Activated naive CD4-positive, alpha-beta T cell treated with anti-CD3 and anti-CD28 coated beads, Interleukin-2, amount 10 ng/mL, durations not matched to agents 7 days and 5 days (primary cell): ENCODE measurements at places on chromosomes 12 and 14.

DNA sequence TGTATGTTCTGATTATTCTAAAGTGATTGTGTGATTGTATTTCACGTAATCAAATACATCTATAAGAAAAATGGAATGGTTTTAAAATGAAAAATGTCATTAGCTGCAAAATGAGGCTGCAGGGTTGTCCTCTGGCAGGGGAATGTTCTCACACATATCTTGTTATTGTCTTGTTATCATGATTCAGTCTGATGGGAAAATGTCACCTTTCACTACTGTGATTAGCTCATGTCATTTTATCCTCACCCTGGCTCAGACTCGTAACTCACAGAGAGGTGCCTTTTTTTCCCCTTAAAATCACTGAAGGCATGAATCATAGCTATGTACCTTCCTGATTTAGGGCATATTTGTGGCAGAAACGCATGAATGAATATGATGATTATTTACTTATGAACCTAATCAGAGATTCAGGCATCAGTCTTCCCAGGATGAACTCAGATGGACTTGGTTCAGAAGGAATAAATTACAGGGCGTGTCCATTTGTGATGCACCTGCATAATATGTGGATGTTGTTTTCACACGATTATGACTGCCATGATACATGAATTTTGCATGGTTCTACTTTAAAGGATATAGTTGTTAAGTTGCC lies 1339.2 kb downstream of the AACS start:
- DNase-seq, result no peak

DNA sequence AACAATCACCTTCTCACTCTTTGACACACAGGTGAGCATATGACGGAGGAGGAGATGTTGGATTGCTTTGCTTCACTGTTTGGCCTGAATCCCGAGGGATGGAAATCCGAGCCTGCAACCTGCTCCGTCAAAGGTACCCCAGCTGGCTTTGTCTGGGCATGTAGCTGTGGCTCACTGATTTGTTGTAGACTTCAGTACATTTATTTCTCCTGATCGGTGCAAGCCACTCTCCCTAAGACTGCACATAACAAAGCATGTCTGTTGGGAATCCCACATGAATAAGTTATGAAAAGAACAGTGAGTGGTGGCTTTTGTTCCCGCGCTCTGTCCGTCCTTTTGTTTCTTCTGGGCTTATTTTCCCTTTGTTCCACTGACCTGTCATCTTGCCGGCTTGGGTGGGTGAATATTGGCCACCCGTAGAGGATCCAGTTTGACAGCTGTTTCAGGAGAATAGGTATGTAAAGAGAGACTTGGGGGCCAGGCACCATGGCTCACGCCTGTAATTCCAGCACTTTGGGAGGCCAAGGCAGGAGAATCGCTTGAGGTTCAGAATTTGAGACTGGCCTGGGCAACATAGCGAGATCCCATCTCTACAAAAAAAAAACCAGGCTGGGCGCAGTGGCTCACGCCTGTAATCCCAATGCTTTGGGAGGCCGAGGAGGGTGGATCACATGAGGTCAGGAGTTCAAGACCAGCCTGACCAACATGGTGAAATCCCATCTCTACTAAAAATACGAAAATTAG lies 20.0 kb upstream of the BCL7A start:
- no peak for DNase-seq

DNA sequence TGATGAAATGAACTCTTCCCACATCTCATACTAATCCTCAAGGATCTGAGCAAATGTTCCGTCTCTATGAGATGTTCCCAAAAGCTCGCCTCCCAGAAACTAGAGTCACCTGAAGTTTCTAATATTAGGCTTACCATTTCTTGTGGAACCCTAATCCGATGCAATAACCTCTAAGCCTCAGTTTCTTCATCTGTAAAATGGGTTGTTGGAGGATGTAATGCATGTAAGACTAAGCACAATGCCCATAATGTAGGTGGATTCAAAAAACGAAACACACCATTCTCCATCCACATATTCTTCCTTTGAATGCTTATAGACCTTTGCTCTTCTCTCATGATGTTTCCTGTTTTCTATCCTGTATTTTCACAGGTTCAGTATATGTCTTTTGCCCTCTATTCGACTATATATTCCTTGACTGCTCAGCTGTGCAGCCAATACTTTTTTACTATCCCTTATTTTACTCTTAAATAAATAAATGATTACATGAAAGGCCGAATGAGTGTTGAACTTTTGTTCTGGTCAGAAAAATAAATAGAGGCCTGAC lies 307.3 kb upstream of the G2E3 start:
- no peak for DNase-seq

- DNase-seq, result no peak
Observed at GRCh38 chr12:91040096-91040755, 17.6 kb downstream of the KERA start.

DNA sequence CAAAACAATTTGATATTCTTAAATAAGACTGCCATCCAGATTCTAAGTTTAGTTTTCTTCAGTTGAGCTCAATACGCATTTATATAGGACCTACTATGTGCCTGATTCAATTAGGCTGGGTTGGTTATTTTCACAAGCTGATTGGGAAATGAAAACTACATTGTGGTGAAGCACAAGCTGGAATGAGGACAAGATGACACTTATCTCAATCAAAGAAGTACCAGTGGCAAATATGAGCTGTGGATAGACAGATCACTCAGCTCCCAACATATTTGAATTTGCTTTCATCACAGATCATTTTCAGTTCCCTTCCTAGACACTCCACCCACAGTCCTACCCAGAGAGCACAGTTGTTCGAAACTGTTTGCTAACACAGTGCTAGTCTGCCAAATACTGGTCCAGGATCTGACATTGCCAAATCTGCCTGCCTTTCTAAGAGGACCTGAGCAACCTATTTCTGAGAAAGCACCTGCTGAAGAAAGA lies 74.7 kb downstream of the LLPH start:
- DNase-seq, result no peak

GRCh38 chr12:91074154-91074709 lies 16.4 kb upstream of the KERA start:
- no peak for DNase-seq

DNA sequence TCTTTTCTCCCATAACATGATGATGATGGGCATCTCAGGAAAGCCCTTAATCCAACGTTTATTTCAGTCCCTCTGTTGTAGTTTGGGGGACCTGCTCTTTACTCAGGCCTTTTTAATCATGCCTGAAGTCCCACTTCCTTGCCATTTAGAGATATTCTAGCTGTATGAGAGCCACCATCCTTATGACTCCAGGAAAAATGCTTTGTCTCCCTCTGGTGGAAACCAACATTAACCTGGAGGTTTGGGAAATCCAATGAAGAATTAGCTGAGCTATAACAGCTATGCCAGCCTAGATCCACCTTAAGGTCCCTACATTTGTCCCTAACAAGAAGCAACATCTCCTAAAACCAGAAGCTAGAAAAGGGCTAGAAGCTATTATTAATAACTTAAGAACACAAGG lies 1399.1 kb downstream of the LRFN5 start:
- DNase-seq, result no peak

DNA sequence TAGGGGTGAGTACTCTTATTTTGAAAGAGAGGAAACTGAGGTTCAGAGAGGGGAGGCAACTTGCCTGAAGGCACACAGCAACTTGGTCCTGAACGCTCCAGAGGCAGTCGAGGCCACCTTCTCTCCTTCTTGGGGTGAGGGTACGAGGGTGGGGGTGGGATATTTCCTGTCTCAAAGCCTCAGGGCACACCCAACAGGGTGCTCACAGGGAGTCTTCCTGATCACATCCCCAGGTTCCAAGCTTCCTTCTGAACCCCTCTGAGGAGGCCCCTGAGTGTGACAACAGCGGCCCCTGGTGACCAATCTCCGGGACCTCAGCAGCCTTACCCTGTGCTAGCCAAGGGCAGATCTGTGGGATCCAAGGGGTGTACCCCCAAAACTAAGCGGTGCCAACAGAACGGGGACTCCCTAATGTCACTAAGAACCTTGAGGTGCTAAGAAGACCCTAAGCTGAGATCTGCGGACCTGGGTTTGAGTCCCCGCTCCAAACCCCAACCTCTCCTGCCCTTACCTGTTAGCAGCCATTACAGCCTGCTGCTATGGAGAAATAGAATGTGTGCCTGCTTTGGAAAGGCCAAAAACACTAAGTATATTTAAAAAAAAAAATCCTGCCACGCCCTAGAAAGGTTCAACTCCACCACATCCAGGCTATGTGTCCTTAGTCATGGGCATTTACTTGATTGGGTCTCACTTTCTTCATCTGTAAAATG lies 57.9 kb downstream of the TRPV4 start:
- peak; percentile 83 for DNase-seq

DNA sequence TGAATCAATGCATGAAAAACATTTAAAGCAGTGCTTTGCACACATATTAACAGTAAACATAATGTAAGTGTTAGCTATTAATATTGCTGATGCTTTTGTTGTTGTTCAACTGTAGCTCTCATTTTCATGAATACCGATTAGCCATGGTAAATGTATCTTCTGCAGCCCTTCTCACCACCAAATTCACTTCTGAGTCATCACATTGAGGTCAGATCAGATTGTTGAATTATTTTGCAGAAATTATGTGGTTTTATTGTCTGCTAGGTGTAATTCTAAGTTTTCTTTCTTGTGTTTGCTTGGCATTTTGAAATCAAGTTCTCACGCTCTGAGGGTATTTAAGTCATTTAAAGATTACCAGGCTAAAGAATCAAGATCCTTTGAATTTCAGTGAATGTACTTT lies 74.6 kb downstream of the AKAP6 start:
- DNase-seq, result no peak

DNA sequence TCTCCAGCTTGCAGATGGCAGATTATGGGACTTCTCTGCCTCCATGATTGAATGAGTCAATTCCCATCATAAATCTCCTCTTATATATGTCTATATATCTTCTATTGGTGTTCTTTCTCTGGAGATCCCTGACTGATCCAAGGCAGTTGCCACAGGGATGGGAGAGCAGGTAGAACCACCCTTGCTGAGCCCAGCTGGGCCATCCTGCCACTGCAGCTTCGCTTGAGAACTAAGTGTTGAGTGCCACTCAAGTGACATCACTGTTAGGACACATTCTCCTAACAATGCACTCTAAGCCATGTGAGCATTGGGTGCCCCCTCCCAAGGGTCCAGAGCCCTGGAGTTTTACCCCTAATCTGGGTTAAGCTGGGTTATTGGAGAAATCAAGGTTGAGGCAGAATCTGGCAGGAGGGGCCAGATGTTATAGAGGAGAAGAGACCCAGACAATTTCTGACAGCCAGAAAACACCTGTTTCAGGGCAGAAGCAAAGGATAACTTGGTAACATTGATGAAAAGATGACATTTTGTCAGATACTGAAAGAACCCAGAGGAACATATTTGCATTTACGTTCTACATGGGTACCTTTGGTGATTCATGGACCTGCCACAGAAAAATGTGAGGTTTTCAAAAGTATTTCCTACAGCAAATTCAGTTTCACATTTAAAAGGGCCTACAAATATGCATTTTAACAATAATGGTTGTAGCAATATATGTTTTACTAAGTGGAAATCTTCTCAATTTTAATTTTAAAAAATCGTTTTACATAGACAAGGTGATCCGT lies 57.2 kb upstream of the MAX start:
- no peak for DNase-seq

GRCh38 chr12:115001571-115002180 lies 317.7 kb upstream of the TBX3 start:
- DNase-seq, result no peak

GRCh38 chr14:77302926-77303325 lies 17.8 kb downstream of the POMT2 start:
- no peak for DNase-seq

- no peak for DNase-seq
Observed at GRCh38 chr14:104687601-104688504, 1.6 kb upstream of the INF2 start.

GRCh38 chr12:53701518-53702264 lies 25.6 kb downstream of the CALCOCO1 start:
- DNase-seq, result peak; percentile 85

DNA sequence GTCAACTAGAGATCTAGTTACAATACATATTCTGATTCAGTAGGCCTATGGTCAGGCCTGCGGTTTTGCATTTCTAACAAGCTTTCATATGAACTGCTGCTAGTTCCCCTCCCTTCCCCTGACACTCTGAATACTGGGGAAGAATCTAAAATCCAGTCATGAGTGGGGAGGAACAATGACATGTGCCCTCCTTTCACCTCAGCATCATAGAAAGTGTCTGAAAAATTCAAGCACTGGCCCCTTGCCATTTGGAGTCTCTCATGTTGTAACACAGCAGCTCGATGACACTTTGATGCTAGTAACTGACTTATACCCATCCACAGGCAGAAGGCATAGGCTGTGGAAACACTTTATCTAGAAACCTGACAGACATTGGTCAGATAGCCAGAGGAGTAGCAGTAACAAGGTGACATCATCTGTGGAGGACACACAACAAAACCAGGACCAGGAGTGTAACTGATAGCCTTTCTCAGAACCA lies 161.9 kb upstream of the RASSF8 start:
- DNase-seq, result no peak

- no peak for DNase-seq
Observed at GRCh38 chr12:104243551-104243950, 28.0 kb downstream of the TXNRD1 start.

GRCh38 chr12:91179315-91179714 lies 3.3 kb downstream of the DCN start:
- no peak for DNase-seq

DNA sequence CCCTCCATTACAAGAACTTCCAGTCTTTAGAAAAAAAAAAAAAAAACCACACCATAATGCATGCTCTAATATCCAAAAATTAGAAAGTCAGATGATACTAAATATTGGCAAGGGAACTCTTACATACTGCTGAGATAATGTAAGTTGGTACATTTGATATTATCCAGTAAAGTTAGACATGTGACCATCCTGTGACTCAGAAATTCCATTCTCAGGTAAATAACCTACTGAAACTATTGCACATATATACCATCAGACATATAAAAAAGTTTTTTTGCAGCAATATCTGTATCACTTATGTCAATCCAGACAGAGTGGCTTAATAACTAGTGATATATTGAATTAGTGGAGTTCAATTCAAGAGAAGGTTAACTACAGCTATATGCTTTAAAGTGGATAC lies 63.5 kb downstream of the KITLG start:
- no peak for DNase-seq

DNA sequence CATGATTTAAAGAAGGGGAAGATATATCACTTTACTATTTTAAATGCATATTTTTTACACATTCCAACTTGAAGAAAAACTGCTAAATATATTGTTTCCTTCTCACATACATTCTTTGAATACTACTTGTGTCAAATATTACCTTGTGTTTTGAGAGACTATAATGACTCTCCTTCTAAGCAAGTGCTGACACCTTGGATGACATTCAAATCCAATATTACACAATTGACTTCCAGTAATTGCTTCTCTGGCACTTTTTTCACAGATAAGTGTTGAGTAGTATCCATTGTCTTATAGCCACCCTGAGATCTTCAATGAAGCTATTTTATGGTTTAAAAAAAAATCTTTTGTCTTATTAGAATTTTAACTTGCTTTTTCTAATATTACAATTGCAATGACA lies 61.2 kb upstream of the ST8SIA1 start:
- no peak for DNase-seq

GRCh38 chr12:60034147-60034546 lies 438.3 kb downstream of the SLC16A7 start:
- DNase-seq, result no peak

- DNase-seq, result peak; percentile 70
Observed at GRCh38 chr14:91573894-91574837, 64.1 kb upstream of the PPP4R3A start.

GRCh38 chr12:132686825-132687210 lies 324 bp downstream of the POLE start:
- no peak for DNase-seq
